GM12864 (cell line): ENCODE measurements at places on chromosomes 6 and 20.

DNA sequence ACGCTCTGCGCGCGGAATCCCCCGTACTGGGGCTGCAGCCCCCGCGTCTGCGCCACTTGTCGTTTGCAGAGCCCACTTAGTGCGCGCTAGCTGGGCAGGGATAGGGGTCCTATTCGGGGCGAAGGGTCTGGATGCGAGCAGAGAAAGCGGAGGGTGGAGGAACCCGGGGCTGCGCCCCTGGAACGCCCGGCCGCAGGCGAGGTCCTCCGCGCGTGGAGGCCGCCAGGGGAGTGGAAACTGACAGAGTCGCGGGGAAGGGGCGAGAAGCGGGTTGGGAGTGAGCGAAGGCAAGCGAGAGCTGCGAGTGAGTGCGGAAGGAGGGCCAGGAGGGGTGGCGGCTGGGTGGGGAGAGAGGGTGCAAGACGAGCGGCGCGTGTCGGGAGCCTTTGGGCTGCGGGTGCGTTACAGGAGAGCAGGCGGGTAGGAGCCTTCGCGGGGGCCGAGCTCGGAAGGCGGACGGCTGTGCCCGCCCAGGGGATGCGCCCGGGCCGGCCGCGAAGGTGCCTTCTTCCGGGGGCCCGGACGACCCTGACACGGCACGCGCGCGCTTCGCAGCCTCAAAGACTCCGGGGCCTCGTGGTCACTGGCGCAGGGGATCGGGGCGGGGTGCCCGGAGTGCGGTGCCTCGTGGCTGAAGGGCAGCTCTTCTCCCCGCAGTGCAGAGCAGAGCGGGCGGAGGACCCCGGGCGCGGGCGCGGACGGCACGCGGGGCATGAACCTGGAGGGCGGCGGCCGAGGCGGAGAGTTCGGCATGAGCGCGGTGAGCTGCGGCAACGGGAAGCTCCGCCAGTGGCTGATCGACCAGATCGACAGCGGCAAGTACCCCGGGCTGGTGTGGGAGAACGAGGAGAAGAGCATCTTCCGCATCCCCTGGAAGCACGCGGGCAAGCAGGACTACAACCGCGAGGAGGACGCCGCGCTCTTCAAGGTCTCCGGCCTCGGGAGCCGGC, 1.2 kb downstream of the IRF4 start:
- no peak for DNase-seq

DNA sequence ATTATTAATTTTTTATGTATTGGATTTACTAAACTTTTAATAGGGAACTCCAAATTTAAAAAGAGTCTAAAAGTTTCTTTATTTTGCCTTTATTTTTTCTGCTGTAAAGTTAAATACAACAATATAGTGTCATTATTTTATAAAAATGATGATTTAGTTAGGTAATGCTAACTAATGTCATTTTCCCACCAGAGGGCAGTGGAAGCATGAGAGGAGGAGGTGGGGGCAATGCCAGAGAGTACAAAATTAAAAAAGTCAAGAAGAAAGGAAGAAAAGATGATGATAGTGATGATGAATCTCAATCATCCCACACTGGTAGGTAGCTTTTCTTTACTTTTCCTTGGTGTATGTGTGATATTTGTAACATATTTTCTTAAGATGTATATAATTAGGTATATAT, 20.2 kb upstream of the FHL5 start:
- DNase-seq = no peak

GRCh38 chr6:129704708-129705107, 5.3 kb downstream of the ARHGAP18 start:
- DNase-seq = no peak

- no peak for DNase-seq
Observed at GRCh38 chr6:69589626-69590025, 207.2 kb downstream of the LMBRD1 start.

GRCh38 chr6:111282515-111282914, 195.2 kb downstream of the SLC16A10 start:
- DNase-seq = no peak

- DNase-seq = no peak
Observed at GRCh38 chr6:26109772-26110171, 22.5 kb downstream of the HFE start.

DNA sequence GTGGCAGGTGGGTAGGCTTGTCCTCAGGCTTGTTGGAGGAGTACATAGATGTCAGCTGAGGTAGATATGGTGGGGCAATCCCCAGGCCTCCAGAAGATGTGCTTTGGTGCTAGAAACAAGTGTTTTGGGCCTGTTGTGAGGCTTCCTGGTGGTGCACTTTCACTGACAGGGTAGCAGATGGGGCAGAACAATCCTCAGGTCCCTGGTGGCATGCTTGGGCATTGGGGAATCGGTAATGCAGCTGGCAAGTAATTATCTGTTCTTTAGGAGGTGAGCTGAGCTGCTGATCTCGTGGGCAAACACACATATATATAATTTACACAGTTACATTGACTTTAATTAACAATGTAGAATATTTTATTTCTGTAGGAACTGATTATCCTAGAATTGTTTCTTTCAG, 458.7 kb downstream of the BMP2 start:
- no peak for DNase-seq

DNA sequence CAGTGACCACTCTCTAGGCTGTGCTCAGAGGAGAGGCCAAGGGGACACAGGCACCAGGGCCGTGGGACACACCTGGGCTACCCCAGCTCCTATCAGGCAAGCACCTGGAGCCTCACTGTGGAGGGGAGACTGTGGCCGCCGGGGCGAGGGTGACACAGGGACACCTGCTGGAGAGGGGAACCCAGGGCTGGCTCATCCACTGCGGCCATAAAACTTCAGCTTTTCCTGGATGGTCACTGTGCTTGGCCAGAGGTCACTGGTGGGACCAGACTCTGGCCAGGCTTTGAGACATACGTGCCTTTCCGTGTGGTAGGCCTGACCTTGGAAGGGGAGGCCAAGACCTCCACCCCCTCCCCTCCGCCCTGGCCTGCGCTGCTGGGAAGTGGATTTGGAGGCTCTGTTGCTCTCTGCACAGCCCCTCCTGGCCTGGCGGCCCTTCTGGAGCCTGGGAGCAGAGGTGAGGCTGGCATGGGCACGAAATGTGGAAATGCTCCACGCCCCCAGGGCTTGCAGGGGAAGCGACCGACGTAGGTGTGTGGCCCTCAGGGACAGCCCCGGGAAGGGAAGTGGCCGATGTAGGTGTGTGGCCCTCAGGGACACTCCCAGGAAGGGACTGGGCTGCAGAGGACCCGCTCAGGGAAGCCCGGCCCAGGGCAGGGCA, 42.9 kb upstream of the BHLHE23 start:
- no peak for DNase-seq

- DNase-seq = no peak
Observed at GRCh38 chr6:52820198-52820597, 16.6 kb upstream of the GSTA1 start.
